ENCODE measurements at places on chromosomes 6 and 20. TPM values are rescaled to one million over a fixed set of nuclear protein-coding genes. Genes with fewer than 3 reads are reported as not detected.

GRCh38 chr20:47577314-47577713, 75.6 kb downstream of the NCOA3 start:
- DNase-seq, result no peak

DNA sequence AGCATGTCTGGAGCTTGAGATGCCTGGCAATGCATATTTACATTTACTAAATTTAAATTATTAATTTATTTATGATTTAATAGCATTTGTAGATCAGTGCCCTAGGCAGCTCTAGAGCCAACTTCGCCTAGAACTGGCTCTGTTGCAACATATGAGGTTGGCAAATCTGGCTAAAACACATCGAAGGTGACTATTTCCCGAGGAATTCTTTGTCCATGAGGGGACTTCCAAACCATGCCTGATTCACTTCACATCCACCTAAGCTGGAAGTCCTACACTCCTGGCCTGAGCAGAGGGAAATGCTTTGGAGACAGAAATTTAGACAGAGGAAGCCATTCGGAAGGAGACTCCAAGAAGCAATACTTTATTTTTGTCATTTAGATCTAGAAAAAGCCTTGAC, 211.0 kb upstream of the ARG1 start:
- DNase-seq, result no peak

- no peak for DNase-seq
These were observed 100.6 kb upstream of the SALL4 start for GRCh38 chr20:51902933-51903332.

DNA sequence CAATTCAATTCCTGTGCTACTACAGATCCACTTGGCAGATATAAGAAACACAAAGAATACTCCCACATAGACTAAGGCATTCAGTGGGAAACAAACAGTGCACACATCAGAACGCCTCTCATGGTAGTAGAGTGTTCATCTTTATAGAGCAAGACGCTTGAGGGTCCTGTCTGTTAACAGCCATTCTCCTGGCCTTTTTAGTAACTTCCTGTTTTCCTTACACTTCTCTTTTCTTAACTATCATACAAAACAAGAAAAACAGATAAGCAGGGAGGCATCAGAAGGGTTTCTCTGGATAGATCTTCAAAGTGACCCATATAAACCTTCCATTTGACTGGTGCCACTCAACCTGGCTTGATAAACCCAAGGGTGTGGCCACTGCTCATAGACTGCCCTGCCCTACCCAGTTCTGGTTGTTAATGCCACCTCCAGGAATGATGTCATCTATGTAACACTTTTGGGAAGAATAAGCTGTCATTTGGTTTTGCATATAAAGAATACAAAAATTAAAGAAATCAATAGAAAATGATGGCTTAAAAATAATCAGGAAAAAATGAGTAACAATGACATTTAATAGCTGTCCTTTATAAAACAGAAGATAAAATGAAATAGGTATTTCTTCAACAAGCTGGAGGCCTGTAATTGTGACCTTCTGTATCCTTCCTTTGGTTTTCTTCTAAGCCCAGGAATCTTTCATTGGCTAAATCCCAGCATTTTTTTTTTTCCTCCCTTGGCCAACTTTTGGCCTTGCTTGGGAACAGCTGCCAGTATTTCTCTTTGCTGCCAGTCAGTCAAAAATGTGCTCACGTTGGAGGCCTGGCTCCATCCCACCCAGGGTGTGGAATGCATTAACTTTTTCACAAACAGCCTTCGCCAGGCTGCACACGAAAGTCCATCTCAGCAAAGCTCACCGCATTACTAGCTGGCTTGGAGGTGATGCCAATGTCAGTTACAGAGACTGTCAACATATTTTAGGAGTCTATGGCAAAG, 103.5 kb downstream of the GJA10 start:
- DNase-seq, result no peak

DNA sequence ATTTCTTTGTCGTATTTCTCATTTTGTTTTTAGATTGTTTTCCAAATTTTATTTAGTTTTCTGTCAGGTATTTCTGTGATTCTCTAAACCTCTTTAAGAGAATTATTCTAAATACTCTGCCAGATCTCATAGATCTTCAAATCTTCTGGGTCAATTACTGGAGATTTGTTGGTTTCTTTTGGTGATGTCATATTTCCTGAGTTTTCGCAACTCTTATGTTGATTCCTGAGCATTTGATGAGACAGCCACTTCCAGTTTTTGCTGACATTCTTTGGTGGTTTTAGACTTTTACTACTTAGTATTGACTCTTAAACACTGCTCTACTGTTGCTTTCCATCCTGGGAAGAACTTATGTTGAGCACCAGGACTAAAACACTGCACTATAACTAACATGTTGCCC, 21.9 kb downstream of the ADGB start:
- no peak for DNase-seq

TMEM200A gene
- 0.16 TPM for total RNA-seq
